ENCODE measurements at places on chromosomes 7 and 10. TPM values are rescaled to one million over a fixed set of nuclear protein-coding genes. Genes with fewer than 3 reads are reported as not detected.

The TMEM176A gene
- 18.5 TPM for total RNA-seq

The GIMAP5 gene
- 10.7 TPM for total RNA-seq

The LDB3 gene
- total RNA-seq: 1,542 TPM

The SEMA3C gene
- 66.5 TPM for total RNA-seq

The CNPY1 gene
- total RNA-seq: not detected

- DNase-seq: no peak
Measured at GRCh38 chr10:4396401-4397283, 429.4 kb upstream of the AKR1E2 start.

DNA sequence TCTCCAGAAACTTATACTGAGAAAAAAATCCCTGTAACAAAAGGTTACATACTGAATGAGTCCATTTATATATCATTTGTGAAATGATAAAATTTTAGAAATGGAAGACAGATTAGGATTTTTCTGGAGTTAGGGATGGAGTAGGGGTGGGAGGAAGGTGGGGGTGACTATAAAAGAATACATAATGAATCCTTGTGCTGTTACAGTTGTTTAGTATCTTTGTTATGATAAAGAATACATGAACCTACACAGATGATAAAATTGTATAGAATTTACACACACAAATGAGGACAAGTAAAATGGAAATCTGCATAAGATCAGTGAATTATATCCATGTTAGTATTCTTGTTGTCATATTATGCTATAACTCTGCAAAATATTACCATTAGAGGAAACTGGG, 41.7 kb upstream of the CCSER2 start:
- DNase-seq: no peak

DNA sequence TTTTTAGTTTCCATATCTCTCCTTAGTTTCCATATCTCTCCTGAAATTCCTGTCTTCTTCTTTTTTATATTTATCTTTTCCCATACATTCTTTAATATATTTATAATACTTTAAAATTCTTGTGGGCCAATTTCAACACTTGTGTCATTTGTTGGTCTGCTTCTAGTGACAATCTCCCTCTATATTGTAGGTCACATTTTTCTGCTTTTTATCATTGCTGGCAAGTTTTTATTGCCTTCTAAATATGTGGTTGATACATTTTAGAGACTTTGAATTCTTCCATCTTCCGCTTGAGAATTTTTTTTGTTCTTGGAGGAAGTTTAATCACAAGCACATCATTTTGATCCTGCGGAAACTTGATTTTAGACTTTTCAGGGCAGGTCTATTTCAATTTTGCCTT, 26.0 kb upstream of the OPN4 start:
- DNase-seq: no peak

DNA sequence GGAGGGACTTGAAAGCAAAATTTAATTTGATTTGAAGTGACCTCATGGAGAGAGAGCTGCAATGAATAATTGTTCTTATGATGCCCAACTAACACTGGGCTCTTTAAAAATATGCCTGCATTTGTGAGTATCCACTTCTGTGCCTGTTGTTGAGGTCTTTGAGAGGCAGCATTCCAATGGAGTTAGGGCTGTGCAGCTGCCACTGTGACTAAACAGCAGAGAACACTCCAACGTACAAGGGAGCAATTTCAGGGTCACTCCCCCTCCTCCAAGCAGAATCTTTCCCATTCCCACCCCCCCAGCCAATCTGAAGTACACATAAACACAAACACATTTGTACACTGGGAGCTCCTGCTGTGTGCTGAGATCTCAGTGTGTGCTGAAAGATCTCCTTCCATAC, 28.0 kb upstream of the GSAP start:
- no peak for DNase-seq

- DNase-seq: no peak
Measured at GRCh38 chr7:74554178-74554577, 100.5 kb downstream of the GTF2IRD1 start.
